ENCODE measurements at places on chromosomes 4 and X. TPM values are rescaled to one million over a fixed set of nuclear protein-coding genes. Genes with fewer than 3 reads are reported as not detected.

EXOC1L gene
- total RNA-seq: not detected

TEX13B gene
- total RNA-seq: not detected

GRCh38 chr4:26938516-26938915, 77.9 kb downstream of the STIM2 start:
- H3K4me3 ChIP-seq: no peak overlapping the region
- no peaks in the 10 kb centered on the region for H3K36me3 ChIP-seq
- no peak overlapping the region for H3K27ac ChIP-seq
- DNase-seq: no peak
- H3K27me3 ChIP-seq: no peaks in the 10 kb centered on the region
- H3K4me1 ChIP-seq: no peaks in the 10 kb centered on the region

GRCh38 chrX:7109838-7110793, 37.4 kb upstream of the STS start:
- no peak for DNase-seq
- peak overlapping the region; percentile 50 for H3K27ac ChIP-seq
- H3K27me3 ChIP-seq: no peaks in the 10 kb centered on the region
- H3K36me3 ChIP-seq: no peaks in the 10 kb centered on the region
- no peak overlapping the region for H3K4me3 ChIP-seq
- peaks cover 4% of the 10 kb centered on the region for H3K4me1 ChIP-seq

GYPE gene
- not detected for total RNA-seq

DRP2 gene
- 0.19 TPM for total RNA-seq

DNA sequence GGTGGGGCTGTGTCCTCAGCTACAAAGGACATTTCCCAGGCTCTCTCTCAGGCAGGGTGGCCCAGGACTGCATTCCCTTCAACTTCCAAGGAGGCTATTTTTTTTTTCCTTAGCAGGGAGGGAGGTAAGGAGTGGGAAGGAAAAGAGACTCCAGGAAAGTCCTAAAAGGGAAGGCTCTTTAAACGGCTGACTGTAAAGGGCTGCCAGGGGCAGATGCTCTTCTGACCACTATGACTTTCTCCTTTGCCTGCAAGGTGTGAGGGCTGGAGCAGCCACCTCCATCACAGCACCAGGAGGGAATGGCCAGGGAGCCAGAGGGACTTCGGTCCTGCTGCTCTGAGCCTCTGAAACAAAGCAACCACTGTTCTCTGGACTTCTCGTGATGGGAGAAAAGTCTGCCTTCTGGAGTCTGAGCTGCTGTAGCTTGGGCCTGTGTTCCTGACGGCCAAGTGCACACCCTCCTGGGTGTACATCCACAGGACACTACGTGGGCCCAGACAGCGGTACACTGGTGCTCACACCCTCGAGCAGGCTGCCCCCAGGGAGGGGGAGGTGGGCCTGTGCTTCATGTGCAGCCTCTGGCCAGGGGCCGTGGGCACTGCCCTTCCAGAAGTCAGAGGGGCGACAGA, 17.9 kb downstream of the NAT8L start:
- no peak overlapping the region for H3K27ac ChIP-seq
- no peaks in the 10 kb centered on the region for H3K27me3 ChIP-seq
- no peaks in the 10 kb centered on the region for H3K4me1 ChIP-seq

MAGEB1 gene
- not detected for total RNA-seq

DNA sequence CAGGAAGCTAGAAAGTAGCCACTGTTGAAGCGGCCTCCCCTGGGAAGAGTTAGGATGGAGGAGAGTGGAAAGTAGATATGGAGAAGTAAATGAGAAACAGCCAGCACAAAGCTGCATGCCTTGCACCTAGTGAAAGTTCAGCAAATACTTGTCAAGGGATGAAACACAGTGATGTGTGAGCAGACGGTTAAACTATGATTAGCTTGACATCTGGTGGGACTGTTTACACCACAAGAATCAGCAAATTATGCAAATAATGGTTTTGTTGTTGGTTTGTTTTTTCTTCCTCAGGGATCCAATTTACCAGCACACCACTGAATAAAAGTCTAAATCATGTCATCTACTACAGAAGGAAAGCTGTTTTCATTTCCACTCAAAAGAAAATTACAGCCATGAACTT, 87.1 kb downstream of the CORIN start:
- H3K27me3 ChIP-seq: no peaks in the 10 kb centered on the region
- no peaks in the 10 kb centered on the region for H3K36me3 ChIP-seq
- DNase-seq: no peak
- H3K27ac ChIP-seq: no peak overlapping the region
- H3K4me3 ChIP-seq: no peak overlapping the region

GRCh38 chr4:104163820-104164219, 330.9 kb downstream of the CXXC4 start:
- no peaks in the 10 kb centered on the region for H3K27me3 ChIP-seq
- no peak overlapping the region for H3K27ac ChIP-seq

- H3K27me3 ChIP-seq: peaks cover 26% of the 10 kb centered on the region
- H3K27ac ChIP-seq: no peak overlapping the region
- H3K4me3 ChIP-seq: no peak overlapping the region
- H3K4me1 ChIP-seq: no peaks in the 10 kb centered on the region
Observed at GRCh38 chr4:25875281-25875745, 12.5 kb upstream of the SEL1L3 start.

GRCh38 chrX:65920620-65921019, 119.3 kb downstream of the VSIG4 start:
- no peaks in the 10 kb centered on the region for H3K36me3 ChIP-seq
- DNase-seq: no peak
- H3K27ac ChIP-seq: peak overlapping the region; percentile 78
- no peaks in the 10 kb centered on the region for H3K27me3 ChIP-seq

KLB gene
- total RNA-seq: 0.38 TPM

DNA sequence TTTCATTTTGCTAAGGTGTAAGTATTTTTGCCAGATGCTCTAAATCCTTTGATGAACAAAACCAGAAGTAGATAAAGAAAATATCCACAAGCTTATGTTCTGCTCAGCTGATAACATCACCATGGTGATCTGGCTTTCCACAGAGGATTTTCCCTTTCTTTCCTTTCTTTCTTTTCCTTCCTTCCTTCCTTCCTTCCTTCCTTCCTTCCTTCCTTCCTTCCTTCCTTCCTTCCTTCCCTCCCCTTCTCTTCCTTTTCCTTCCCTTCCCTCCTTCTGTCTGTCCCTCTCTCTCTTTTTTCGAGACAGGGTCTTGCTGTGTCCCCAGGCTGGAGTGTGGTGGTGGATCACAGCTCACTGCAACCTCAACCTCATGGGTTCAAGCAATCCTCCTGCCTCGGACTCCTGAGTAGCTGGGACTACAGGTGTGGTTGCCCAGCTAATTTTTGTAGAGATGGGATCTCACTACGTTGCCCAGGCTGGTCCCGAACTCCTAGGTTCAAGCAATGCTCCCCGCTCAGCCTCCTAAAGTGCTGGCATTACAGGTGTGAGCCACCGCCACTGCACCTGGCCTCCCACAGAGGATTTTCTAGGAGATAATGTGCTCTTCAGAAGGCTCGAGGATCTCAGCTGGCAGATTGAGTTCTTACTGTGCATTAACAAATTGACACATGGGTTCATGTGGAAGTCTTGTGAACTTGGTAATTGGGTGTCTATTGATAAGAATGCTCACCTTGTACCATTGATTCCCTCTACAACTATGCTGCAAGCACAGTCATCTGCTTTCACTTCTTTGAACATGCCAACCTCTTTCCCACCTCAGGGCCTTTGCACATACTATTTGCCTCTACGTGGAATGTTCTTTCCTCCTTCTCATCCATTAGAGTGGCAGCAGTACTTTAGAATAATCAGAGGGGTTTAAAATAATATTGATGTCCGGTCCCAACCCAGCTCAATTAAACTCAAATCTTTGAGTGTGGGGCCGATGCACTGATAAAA, 1.4 kb upstream of the RHOH start:
- H3K27me3 ChIP-seq: no peaks in the 10 kb centered on the region
- H3K36me3 ChIP-seq: no peaks in the 10 kb centered on the region
- DNase-seq: no peak
- H3K27ac ChIP-seq: no peak overlapping the region
- no peaks in the 10 kb centered on the region for H3K4me1 ChIP-seq

DNA sequence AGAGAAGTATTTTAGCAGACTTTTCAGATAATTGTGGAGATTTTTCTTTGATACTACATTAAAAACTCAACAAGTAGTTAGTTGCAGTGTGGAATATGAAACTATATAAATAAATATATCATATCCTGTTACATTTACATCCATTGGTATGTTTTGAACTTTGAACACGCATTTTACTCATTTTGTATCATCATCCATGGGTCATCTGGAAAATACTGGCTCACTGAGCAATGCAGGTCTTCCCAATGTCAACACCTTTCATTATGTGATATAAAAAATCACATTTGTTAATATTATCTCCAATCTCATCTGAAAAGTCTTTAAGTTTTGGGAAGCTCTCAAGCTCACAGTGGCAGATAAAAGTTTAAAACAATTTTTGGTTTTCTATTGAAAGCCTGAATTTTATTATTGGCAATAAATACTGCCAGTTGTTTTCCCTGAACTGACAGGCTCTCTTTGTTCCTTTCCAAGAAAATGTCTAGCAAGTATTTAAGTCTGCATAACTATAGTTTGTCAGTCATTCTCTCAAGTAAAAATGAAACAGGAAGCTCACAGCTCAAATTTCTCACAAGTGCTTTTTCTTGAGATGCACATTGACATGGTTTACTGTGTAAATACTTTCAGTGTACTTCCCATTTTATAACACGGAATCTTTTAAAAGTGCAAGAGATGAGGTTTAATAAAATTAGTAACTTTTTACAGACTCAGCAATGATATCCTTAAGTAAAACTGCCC, 183.5 kb upstream of the GPC4 start:
- H3K27ac ChIP-seq: no peak overlapping the region
- H3K4me1 ChIP-seq: no peaks in the 10 kb centered on the region
- no peak overlapping the region for H3K4me3 ChIP-seq
- H3K36me3 ChIP-seq: no peaks in the 10 kb centered on the region
- no peaks in the 10 kb centered on the region for H3K27me3 ChIP-seq
- no peak for DNase-seq

- no peak overlapping the region for H3K4me3 ChIP-seq
- no peaks in the 10 kb centered on the region for H3K27me3 ChIP-seq
- H3K4me1 ChIP-seq: peaks cover 38% of the 10 kb centered on the region
- H3K27ac ChIP-seq: no peak overlapping the region
- H3K36me3 ChIP-seq: no peaks in the 10 kb centered on the region
Observed at GRCh38 chrX:118221270-118221669, 104.7 kb upstream of the KLHL13 start.

DNA sequence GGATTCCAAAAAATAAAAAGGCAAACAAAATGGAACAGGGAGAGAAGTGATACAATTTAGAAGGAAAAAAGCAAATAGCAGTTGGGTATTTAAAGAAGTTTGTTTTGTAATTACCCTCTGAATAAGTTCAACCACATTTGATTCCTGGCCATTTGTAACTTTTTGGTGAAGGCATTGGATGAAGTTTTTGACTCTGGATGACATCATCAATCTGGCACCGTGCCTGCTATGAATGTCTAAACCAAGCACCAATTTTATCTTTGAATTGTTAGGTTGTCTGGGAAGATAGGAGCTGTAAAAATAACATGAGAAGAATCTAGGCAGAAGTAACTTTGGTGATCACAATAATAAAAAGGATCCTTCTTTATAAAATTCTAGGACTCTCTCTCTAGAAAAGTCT, 29.5 kb downstream of the TMPRSS11A start:
- H3K36me3 ChIP-seq: no peaks in the 10 kb centered on the region
- no peak overlapping the region for H3K4me3 ChIP-seq
- H3K27me3 ChIP-seq: no peaks in the 10 kb centered on the region
- DNase-seq: no peak
- peaks cover 28% of the 10 kb centered on the region for H3K4me1 ChIP-seq

DNA sequence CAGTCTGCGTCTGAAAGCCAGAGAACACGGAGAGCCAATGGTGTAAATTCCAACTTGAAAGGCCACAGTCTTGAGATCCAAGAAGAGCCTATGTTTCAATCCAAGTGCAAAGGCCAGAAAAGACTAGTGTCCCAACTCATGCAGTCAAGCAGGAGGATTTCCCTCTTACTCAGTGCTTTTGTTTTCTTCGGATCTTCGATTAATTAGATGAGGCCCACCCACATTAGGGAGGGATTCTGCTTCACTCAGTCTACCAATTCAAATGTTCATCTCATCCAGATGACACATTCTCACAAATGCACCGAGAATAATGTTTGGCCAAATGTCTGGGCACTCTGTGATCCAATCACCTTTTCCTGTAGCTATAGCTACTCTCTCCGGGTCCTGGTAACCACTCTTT, 91.5 kb upstream of the S100G start:
- no peaks in the 10 kb centered on the region for H3K27me3 ChIP-seq
- H3K27ac ChIP-seq: no peak overlapping the region
- no peaks in the 10 kb centered on the region for H3K36me3 ChIP-seq

- H3K36me3 ChIP-seq: no peaks in the 10 kb centered on the region
- H3K4me1 ChIP-seq: no peaks in the 10 kb centered on the region
- DNase-seq: no peak
- H3K4me3 ChIP-seq: no peak overlapping the region
- H3K27ac ChIP-seq: no peak overlapping the region
Observed at GRCh38 chr4:82741188-82741587, 57.4 kb downstream of the SCD5 start.

IL2 gene
- total RNA-seq: not detected

DNA sequence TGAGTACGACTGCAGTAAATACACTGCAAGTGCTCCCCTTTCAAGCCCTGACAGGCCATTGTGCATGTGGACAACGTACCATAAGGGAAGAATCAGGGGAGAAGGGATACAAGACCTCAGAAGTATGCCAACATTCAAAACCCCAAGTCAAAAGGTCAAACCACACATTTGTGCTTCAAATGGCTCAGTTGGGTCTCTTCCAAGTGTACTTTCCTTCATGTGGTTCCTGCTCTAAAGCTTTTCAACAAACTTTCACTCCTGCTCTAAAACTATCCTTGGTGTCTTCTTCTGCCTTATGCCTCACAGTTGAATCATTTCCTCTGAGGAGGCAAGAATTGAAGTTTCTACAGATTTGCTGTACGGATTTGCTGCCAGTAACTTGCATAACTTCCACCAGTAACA, 305.7 kb upstream of the SLIT2 start:
- no peaks in the 10 kb centered on the region for H3K27me3 ChIP-seq
- H3K4me3 ChIP-seq: no peak overlapping the region
- H3K4me1 ChIP-seq: no peaks in the 10 kb centered on the region
- DNase-seq: no peak

GRCh38 chr4:24664956-24665355, 80.6 kb upstream of the DHX15 start:
- H3K36me3 ChIP-seq: no peaks in the 10 kb centered on the region
- peaks cover 2% of the 10 kb centered on the region for H3K4me1 ChIP-seq
- no peak for DNase-seq
- no peak overlapping the region for H3K4me3 ChIP-seq

GRCh38 chrX:118420462-118420861, 74.6 kb downstream of the WDR44 start:
- no peak overlapping the region for H3K4me3 ChIP-seq
- peak overlapping the region; percentile 36 for H3K27ac ChIP-seq
- no peaks in the 10 kb centered on the region for H3K4me1 ChIP-seq
- peaks cover 17% of the 10 kb centered on the region for H3K36me3 ChIP-seq
- no peaks in the 10 kb centered on the region for H3K27me3 ChIP-seq
- no peak for DNase-seq

GRCh38 chrX:1592470-1593142, 1.2 kb downstream of the AKAP17A start:
- H3K27me3 ChIP-seq: no peaks in the 10 kb centered on the region
- peak overlapping the region; percentile 89 for H3K27ac ChIP-seq
- H3K4me1 ChIP-seq: peaks cover 10% of the 10 kb centered on the region

GRCh38 chr4:170068438-170069128, 21.2 kb downstream of the AADAT start:
- H3K36me3 ChIP-seq: no peaks in the 10 kb centered on the region
- H3K27me3 ChIP-seq: no peaks in the 10 kb centered on the region
- DNase-seq: no peak
- no peaks in the 10 kb centered on the region for H3K4me1 ChIP-seq

UNC5C gene
- 0.11 TPM for total RNA-seq

- H3K4me3 ChIP-seq: no peak overlapping the region
- H3K27me3 ChIP-seq: no peaks in the 10 kb centered on the region
- H3K4me1 ChIP-seq: peaks cover 8% of the 10 kb centered on the region
- DNase-seq: no peak
- no peak overlapping the region for H3K27ac ChIP-seq
Observed at GRCh38 chr4:5713861-5714260, 2.9 kb downstream of the EVC start.
